Mesendoderm (in vitro differentiated cells): ENCODE measurements at places on chromosomes 6 and 20.

DNA sequence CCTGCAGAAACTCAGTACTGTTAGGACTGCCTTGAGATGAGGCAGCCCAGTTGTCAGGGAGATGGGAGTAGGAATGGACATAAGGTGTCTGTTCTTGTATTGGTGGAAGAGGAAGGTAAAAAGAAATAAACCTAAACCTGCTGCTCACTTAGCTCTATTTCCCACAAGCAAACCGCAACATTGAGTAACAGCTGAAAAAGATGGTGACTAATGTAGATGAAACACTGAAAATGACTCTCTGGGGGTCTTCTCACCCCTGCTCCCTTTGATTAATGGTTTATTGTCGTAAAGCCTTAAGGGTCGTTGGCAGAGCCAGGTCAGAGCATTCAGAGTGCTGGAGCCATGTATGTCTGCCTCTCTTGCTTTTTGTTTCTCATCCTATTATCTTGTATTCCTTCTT is 87.5 kb downstream of the FOXO3 start:
- no peak for DNase-seq

DNA sequence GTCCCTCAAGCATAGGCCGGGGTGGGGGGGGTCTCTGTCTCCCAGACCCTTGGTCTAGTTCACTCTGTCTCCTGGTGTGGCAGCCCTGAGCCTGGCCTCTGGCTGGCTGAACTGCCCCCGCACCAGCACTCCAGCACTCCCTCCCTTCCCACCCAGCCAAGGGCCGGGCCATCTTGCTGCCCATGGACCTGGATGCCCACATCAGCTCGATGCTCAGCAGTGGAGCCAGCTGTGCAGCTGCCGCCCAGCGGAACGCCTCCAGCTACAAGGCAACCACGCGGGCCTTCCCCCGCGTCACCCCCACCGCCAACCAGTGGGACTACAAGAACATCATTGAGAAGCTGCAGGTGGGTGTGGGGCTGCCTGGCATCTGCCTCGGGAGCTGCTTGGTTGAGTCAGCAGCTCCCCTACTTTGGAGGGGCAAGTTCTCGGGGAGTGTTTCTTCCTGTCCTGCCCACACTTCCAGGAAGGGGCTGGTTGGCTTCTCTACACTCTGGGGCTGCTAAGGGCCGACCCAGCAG is 28.4 kb downstream of the UQCC2 start:
- no peak for DNase-seq

- no peak for DNase-seq
Observed at GRCh38 chr6:21996425-21997118, 300.3 kb downstream of the PRL start.

- DNase-seq: no peak
Observed at GRCh38 chr6:122604676-122605075, 5.5 kb upstream of the PKIB start.

DNA sequence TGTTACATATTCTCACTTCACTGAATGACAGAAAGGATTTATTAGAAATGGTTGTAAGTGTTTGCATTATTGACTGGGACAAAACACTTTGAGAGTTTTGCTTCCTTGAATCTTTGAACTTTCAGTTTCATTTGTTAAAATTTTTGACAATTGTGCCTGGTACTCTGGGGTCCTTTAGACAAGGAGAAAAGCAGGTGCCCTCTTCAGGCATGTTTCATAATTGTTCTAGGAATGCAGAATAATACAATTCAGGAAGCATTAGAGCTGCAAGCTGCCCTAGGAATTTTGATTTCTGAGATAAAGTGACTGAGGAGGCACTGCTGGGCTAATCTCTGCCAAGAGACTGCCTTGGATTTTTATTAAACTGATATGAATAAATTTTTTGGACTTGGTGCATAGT is 49.7 kb downstream of the TOP1 start:
- DNase-seq: peak; percentile 81

DNA sequence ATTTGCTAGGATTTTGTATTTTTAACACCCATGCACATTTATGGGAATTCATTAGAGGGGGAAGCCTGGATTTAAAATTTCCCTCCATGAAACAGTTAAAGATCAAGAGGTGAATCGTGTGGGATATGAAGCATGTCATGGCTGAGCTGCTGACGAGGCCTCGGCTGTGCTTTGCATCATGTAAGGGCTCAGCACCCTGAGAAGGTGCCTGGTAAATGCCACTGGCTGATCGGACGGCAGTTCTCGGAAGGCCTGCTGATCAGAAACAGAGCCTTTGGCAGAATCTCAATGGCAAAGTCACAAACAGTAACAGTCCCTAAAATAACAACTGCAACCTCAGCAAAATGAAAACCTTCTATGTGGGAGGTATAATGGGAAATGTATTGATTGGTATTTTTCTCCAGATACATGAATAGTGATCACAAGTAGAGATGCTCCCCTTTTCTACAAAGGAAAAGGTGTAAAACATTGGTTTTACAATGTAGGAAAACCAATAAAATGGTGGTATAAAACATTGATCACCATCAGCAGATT is 53.0 kb upstream of the FUCA2 start:
- DNase-seq: no peak

- no peak for DNase-seq
Observed at GRCh38 chr6:88006557-88006956, 41.1 kb upstream of the SPACA1 start.

GRCh38 chr6:134821397-134821796 is 128.5 kb downstream of the ALDH8A1 start:
- peak; percentile 61 for DNase-seq
